Activated CD4-positive, alpha-beta memory T cell treated with anti-CD3 and anti-CD28 coated beads, Interleukin-2, amount 10 ng/mL, durations not matched to agents 7 days and 5 days (primary cell): ENCODE measurements at places on chromosomes 1 and 21. TPM values are rescaled to one million over a fixed set of nuclear protein-coding genes. Genes with fewer than 3 reads are reported as not detected.

- no peaks in the 10 kb centered on the region for H3K36me3 ChIP-seq
- H3K4me3 ChIP-seq = no peak overlapping the region
- no peaks in the 10 kb centered on the region for H3K4me1 ChIP-seq
- H3K27me3 ChIP-seq = no peaks in the 10 kb centered on the region
- H3K27ac ChIP-seq = no peak overlapping the region
Observed at GRCh38 chr1:185934476-185935189, 200.4 kb downstream of the HMCN1 start.

GRCh38 chr1:1954831-1955441 is 35.9 kb upstream of the TMEM52 start:
- no peak overlapping the region for H3K27ac ChIP-seq
- no peaks in the 10 kb centered on the region for H3K27me3 ChIP-seq
- DNase-seq = no peak
- peaks cover 3% of the 10 kb centered on the region for H3K4me1 ChIP-seq
- H3K36me3 ChIP-seq = peaks cover 3% of the 10 kb centered on the region

- peak overlapping the region; percentile 89 for H3K4me3 ChIP-seq
- H3K27me3 ChIP-seq = no peaks in the 10 kb centered on the region
- H3K27ac ChIP-seq = peak overlapping the region; percentile 84
- H3K4me1 ChIP-seq = peaks cover 48% of the 10 kb centered on the region
Observed at GRCh38 chr1:34858901-34859445, 576 bp downstream of the SMIM12 start.

DNA sequence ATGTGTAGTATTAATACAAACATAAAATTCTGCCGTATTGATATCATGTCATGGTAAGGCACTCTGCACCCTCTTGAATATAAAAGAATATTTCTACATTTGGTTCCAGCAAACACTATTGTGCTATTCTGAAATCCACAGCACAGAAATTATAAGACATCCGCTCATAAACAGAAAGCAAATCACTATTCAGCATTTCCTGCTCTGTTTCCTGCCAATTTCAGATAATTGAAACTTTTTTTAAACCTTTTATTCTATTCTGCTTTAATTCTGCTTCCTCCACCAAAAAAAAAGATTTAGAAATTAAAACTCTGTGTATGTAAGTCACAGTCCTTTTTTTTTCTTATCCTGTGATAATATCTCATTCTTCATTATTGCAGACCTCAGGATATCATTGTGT is 39.6 kb upstream of the PLEKHO1 start:
- H3K36me3 ChIP-seq = peaks cover 48% of the 10 kb centered on the region
- peak overlapping the region; percentile 96 for H3K27ac ChIP-seq
- H3K4me3 ChIP-seq = peak overlapping the region; percentile 75

- no peak overlapping the region for H3K4me3 ChIP-seq
- no peaks in the 10 kb centered on the region for H3K27me3 ChIP-seq
- H3K27ac ChIP-seq = no peak overlapping the region
- H3K4me1 ChIP-seq = no peaks in the 10 kb centered on the region
- no peaks in the 10 kb centered on the region for H3K36me3 ChIP-seq
Observed at GRCh38 chr1:72635719-72636118, 353.4 kb upstream of the NEGR1 start.

GRCh38 chr1:60223158-60223557 is 149.6 kb upstream of the C1orf87 start:
- DNase-seq = no peak
- no peaks in the 10 kb centered on the region for H3K36me3 ChIP-seq
- no peaks in the 10 kb centered on the region for H3K27me3 ChIP-seq
- no peak overlapping the region for H3K4me3 ChIP-seq
- H3K27ac ChIP-seq = no peak overlapping the region

GRCh38 chr1:200409203-200409760 is 554 bp downstream of the ZNF281 start:
- peak overlapping the region; percentile 98 for H3K4me3 ChIP-seq
- DNase-seq = peak; percentile 53
- H3K27me3 ChIP-seq = peaks cover 7% of the 10 kb centered on the region
- H3K4me1 ChIP-seq = peaks cover 48% of the 10 kb centered on the region
- H3K27ac ChIP-seq = peak overlapping the region; percentile 82

DNA sequence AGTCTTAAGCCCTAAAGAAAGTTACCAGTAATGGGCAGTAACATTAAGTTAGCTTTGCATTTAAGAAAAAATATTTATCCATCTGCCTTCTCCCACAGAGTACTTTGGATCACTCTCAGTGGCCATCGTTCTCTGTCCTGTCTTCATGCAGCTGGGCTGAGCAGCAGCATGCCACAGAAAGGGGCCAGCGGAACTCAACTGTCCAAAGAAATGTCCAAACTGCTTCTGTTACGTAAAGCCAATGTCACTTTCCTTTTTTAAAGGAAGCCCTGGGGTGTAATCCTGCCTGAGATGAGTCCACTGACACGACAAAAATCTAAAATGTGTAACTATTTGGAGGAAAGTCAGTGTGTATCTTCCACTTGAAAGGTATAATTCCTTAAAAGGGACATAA is 291.6 kb downstream of the SMYD3 start:
- H3K36me3 ChIP-seq = no peaks in the 10 kb centered on the region
- H3K4me1 ChIP-seq = no peaks in the 10 kb centered on the region
- no peak overlapping the region for H3K4me3 ChIP-seq

GRCh38 chr1:185337246-185337645 is 20.2 kb upstream of the IVNS1ABP start:
- H3K4me1 ChIP-seq = peaks cover 32% of the 10 kb centered on the region
- no peak overlapping the region for H3K27ac ChIP-seq
- DNase-seq = no peak
- peaks cover 5% of the 10 kb centered on the region for H3K36me3 ChIP-seq

DNA sequence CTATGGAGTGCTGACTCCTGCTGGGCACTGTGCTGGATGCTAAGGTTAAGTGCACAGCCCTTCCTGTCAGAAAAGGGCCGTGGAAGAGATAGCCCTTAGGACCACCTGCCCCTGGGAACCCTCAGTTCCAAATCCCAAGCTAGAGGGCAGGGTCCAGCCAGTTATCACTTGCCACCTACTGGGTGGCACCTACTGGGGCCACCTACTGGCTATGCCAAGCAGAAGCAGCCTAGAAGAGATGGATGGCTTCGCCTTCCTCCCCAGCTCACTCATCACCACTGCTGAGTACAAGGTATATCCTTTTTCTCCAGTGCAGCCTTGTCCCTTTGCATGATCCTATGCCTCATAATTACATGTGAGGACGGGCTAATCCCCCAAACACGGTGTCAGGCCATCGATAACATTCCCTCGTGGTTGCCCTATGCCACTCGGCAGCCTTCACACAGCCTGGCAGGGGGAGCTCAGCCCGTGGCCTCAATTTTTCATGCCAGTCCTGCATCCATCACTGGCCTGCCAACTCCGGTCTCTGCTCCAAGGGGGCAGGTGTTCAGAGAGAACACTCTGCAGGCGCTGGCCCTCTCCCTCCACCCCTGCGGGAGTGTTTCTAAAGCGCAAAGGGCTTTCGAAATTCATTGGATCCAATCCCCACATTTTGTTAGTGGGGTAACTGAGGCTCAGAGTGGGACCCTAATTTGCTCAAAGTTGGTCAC is 49.0 kb downstream of the SYT2 start:
- peaks cover 38% of the 10 kb centered on the region for H3K27me3 ChIP-seq
- H3K27ac ChIP-seq = no peak overlapping the region
- no peak overlapping the region for H3K4me3 ChIP-seq
- peaks cover 10% of the 10 kb centered on the region for H3K4me1 ChIP-seq
- no peak for DNase-seq

DNA sequence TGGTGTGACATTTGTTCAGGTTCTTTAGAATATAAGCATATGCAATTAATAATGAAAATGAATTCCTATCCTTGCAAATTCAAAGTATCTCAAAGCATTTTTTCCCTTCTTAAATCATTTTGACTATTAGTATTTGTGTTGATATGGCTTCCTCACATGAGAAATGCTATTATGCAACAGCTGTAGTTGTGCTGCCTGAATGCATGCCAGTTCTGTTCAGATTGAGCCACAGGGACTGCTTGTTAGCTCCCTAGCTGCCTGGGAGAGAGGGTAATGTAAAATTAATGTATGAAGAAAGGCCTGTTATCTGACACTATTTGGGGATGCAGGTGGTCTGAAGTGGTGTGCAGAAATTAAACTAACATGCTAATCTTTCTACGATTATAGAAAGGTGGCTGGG is 45.5 kb downstream of the CACHD1 start:
- peaks cover 8% of the 10 kb centered on the region for H3K27me3 ChIP-seq
- no peaks in the 10 kb centered on the region for H3K4me1 ChIP-seq
- H3K36me3 ChIP-seq = no peaks in the 10 kb centered on the region
- no peak overlapping the region for H3K27ac ChIP-seq
- H3K4me3 ChIP-seq = no peak overlapping the region
- no peak for DNase-seq

- no peak overlapping the region for H3K27ac ChIP-seq
- DNase-seq = no peak
Observed at GRCh38 chr1:233707153-233707879, 93.4 kb downstream of the KCNK1 start.

DNA sequence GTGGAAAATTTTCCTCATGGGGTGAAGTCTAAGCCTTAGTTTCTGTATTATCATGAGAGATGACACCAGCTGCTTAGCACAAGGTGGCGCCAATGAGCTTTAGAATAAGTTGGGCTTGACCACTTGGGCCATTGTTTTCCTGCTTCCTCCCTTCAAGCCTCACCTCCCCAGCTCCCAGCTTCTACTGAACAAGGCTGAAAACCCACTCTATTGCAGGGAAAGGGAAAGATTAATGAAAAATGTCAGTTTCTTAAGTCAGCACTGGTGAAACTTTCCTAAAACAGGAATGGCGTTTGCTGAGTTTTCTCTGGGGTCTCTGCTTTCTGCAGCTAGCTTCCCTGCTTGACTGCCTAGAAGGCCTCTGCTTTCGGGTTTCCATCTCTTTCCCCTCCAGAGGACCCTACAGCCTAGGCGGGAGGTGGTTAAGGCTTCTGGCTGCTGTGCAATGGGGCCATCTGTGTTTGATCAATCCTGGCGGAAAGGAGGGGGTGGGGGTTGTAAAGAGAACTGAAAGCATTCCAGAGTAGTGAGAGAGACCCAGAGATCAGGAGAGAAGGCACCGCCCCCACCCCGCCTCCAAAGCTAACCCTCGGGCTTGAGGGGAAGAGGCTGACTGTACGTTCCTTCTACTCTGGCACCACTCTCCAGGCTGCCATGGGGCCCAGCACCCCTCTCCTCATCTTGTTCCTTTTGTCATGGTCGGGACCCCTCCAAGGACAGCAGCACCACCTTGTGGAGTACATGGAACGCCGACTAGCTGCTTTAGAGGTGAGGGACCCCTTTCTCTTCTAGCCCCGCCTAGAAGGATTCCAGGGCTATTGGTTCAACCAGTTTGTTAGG is at the start of gene OLFML3:
Gene OLFML3 (plus strand): TSS at position 612 of the 840 bp plus-strand sequence. CDS start 43 bp downstream, at position 655.
- H3K36me3 ChIP-seq = peaks cover 10% of the 10 kb centered on the region
- peak; percentile 62 for DNase-seq
- H3K4me1 ChIP-seq = peaks cover 42% of the 10 kb centered on the region

- H3K27ac ChIP-seq = no peak overlapping the region
- H3K4me1 ChIP-seq = no peaks in the 10 kb centered on the region
- no peak for DNase-seq
- no peaks in the 10 kb centered on the region for H3K36me3 ChIP-seq
- H3K27me3 ChIP-seq = no peaks in the 10 kb centered on the region
Observed at GRCh38 chr1:48693674-48694320, 82.9 kb downstream of the BEND5 start.

DNA sequence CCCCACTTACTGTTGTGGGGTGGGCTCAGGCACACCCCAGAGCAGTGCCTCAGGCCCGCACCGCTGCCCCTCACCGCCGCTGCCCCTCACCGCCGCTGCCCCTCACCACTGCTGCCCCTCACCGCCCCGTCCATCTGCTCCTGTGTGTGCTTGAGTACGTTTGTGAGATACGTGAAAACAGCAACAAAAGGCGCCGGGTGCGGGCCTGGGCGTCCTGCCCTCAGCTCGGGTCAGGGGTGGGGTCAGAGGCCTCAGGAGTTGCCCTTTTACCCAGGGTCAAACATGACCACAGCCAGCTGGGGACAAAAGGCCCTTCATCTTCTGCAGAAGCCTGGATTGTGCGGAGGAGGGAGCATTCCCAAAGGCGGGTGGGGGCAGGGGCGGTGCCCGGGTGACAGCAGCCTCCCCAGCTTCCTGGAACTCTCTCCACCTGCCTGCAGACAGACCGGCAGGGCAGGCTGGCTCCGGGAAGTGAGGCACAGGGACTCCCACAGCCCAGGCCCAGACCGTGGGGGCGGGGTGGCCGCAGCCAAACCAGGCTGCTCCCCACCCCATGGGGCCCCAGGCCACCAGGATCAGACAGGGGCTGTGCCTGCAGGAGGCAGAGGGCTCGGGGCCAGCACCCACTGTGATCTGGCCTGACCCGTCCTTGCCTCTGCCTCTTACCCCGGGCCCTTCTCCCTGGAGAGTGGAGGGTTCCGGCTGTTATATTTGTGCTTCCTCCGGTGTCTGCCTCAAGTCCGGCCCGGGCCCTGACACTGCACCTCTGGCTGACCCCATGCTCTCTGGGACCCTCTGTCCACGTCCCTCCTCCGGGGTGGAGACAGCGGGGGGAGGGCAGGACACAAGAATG is 2.3 kb upstream of the VWA1 start:
- H3K36me3 ChIP-seq = no peaks in the 10 kb centered on the region
- H3K4me3 ChIP-seq = no peak overlapping the region
- H3K27me3 ChIP-seq = peaks cover 20% of the 10 kb centered on the region

GRCh38 chr1:8790987-8791386 is 26.5 kb downstream of the RERE start:
- peaks cover 3% of the 10 kb centered on the region for H3K36me3 ChIP-seq
- H3K4me3 ChIP-seq = no peak overlapping the region
- H3K27ac ChIP-seq = no peak overlapping the region
- no peaks in the 10 kb centered on the region for H3K27me3 ChIP-seq

- no peak overlapping the region for H3K27ac ChIP-seq
- no peaks in the 10 kb centered on the region for H3K27me3 ChIP-seq
- H3K4me1 ChIP-seq = peaks cover 44% of the 10 kb centered on the region
Observed at GRCh38 chr1:230080822-230081221, 13.8 kb downstream of the GALNT2 start.

- no peak overlapping the region for H3K27ac ChIP-seq
- DNase-seq = no peak
- H3K4me3 ChIP-seq = no peak overlapping the region
- peaks cover 2% of the 10 kb centered on the region for H3K27me3 ChIP-seq
Observed at GRCh38 chr1:210876275-210876674, 257.7 kb downstream of the KCNH1 start.

DNA sequence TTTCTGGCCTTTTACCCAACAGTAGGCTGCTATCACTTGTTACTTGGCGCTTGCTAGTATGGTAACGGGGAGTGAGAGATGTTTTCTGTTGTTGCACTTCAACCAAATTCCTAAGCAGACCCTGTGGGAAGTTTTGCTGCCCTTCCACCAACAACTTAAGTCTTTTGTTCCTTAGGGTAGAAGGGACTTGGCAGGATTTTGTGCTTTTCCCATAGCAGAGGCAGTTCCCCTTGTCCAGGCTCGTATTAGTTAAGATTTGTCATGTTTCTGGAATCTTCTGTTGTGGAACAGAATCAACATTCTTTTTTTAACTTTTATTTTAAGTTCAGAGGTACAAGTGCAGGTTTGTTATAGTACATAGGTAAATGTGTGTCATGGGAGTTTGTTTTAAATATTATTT is 73.2 kb upstream of the SGIP1 start:
- H3K4me3 ChIP-seq = no peak overlapping the region
- no peak overlapping the region for H3K27ac ChIP-seq
- no peak for DNase-seq
- H3K36me3 ChIP-seq = no peaks in the 10 kb centered on the region
- H3K4me1 ChIP-seq = no peaks in the 10 kb centered on the region
- peaks cover 9% of the 10 kb centered on the region for H3K27me3 ChIP-seq

GRCh38 chr1:20248971-20249612 is 41.6 kb upstream of the VWA5B1 start:
- H3K27ac ChIP-seq = peak overlapping the region; percentile 50
- DNase-seq = peak; percentile 27
- H3K4me3 ChIP-seq = peak overlapping the region; percentile 48
- peaks cover 21% of the 10 kb centered on the region for H3K4me1 ChIP-seq
- H3K36me3 ChIP-seq = no peaks in the 10 kb centered on the region

The CYP2J2 gene
- total RNA-seq = 2.8 TPM

The LPAR3 gene
- total RNA-seq = 1.7 TPM

The C4BPA gene
- not detected for total RNA-seq

The CD34 gene
- total RNA-seq = 0.03 TPM

The CCDC28B gene
- 23.5 TPM for total RNA-seq

The RNF11 gene
- 39.7 TPM for total RNA-seq

The LIN28A gene
- not detected for total RNA-seq
